ENCODE measurements at places on chromosomes 11 and 22.

DNA sequence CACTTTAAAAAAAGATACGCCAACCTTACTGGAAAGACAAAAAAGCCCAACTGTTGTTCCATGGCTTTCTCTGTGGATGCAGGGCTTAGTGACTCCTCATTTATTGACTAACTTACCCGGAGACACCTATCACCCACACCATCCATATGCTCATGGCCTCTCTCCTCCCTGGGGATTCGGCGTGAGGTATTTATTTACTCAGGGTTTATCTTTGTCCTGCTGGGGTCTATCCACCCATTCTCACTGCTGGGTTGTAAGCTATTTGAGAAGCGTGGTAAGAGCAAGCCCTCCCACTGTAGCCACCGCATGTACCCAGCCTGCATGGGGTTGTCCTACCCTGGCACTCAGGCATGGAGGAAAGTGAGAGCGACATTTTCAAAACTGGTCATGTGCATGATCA lies 93.6 kb downstream of the NELL1 start:
- no peak for DNase-seq

- DNase-seq = peak; percentile 9
Observed at GRCh38 chr11:105227363-105227762, 87.8 kb upstream of the CARD18 start.

DNA sequence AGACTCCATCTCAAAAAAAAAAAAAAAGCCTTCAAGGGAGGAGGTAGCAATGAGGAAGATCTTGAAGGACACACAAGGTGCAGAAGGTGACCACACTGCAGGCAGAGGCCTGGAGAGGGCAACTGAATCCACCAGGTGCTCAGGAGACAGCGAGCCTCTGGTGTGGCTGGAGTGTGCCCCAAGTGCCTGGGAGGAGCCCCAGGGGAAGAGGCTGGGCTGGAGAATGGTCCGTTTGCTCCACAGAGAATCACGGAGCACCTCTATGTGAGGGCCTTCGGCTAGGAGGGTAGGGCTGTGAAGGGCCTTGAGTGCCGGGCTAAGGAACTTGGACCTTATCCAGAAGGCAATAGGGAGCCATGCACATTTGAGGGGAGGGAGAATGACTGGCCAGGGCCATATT lies 50.3 kb downstream of the ARRB1 start:
- no peak for DNase-seq

DNA sequence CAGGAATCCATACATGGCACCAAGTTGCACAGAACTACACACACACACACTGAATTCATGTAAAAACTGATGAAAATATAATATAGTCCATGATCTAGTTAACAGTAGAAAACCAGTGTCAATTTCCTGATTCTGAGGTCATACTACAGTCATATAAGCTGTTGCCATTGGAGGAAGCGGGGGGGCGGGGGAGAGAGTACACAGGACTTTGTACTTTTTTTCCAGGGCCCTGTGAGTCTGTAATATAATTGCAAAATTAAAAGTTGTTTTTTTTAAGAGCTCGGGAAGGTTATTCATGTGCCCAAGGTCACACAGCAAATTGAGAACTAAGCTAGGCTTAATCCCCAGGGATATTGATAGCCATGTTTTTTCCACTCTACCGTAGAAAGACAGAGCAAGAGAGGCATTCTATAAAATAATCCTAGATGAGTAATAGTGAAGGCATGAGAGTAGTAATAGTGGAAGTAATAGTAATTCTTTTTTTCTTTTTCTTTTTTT lies 312.3 kb downstream of the MN1 start:
- peak; percentile 60 for DNase-seq

GRCh38 chr11:95140397-95141033 lies 50.9 kb downstream of the ENDOD1 start:
- no peak for DNase-seq

GRCh38 chr22:39306456-39307361 lies 12.7 kb downstream of the RPL3 start:
- DNase-seq = peak; percentile 62

DNA sequence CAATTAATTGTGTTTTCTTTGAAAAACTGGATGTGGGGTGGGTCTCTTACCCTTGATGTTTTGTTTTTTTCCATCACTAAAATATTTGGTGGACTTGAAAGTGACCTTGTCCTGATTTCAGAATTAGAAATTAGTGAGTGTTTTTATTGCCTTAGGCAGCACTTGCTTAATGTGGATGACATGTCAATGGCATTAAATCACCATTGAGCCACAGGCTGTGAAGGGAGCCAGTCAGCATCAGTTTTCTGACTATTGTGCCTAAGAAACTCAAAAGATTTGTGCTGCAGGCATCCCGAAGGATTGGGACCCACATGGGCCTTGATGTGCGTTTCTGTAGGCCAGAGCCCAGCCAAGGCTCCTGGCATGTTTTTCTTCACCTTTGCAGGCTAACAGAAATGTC lies 53.8 kb downstream of the SWAP70 start:
- no peak for DNase-seq

GRCh38 chr22:19724927-19725661 lies 1.8 kb downstream of the GP1BB start:
- DNase-seq = no peak

DNA sequence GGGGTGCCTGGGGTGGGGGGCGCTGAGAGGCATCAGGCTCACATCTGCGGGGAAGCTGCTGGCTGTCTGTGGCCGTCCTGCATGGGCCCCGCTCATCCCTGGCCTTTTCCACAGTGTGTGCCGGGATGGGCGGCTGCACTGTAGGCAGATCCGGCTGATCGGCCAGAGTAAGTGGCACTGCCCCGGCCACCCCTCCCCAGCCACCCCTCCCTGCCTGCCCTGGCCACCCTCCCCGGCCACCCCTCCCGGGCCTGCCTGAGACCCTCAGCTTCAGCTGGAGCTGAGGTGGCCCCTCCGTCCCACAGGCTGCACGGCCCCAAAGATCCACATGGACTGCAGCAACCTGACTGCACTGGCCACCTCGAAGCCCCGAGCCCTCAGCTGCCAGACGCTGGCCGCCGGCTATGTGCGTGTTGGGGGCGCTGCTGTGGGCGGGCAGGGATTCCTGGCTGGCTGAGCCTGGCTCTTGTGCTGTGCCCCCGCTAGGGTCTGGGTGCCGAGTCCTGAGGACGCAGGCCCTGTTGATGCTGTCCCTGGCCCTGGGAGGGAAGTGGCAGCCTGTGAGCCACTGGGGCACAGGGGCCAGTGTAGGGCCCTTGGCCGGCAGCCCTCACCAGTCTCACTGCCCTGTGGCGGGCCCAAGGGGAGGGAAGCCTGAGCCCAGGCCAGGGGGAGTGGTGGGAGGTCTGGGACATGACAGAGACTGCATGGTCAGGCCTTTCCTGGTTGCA lies 10.9 kb downstream of the MUC2 start:
- no peak for DNase-seq
